ENCODE measurements at places on chromosomes 3 and 15. TPM values are rescaled to one million over a fixed set of nuclear protein-coding genes. Genes with fewer than 3 reads are reported as not detected.

Gene ZNF501
- total RNA-seq, result 3.8 TPM

GRCh38 chr3:148866261-148866660 lies 1.2 kb downstream of the CPA3 start:
- no peak for DNase-seq

DNA sequence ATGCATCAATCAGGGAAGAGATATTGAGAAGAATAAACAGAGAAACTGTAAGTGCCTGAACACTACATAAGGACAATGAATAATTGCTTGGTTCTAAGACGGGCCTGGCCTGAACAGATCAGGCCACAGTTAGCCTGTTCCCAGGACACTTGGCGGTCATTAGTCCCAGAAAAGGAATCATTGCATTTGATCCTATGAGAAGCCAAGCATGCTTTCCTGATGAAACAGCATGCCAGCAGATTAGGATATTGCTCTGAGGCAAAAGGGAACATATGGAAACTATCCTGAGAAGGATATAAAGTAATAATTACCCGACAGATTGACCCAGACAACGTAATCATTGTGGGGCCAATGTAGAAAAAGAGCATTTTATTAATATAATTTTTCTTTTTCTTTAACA lies 51.9 kb downstream of the STRIT1 start:
- no peak for DNase-seq

- no peak for DNase-seq
Measured at GRCh38 chr3:15205482-15205933, 538 bp upstream of the CAPN7 start.

DNA sequence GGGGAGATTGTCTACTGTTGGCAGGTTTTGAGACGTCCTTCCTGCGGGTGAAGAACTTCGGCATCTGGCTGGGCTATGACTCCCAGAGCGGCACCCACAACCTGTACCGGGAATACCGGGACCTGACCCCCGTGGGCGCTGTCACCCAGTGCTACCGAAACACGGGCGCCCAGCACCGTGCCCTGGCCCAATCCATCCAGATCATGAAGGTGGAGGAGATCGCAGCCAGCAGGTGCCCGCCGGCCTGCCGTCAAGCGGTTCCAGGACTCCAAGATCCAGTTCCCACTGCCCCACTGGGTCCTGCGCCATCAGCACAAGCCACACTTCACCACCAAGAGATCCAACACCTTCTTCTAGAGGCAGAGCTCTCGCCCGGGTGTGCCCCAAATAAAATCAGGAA lies 194.9 kb upstream of the EPHA6 start:
- DNase-seq, result no peak

Measured in NCI-H460 (cell line).